Smooth muscle cell of the pulmonary artery (primary cell): ENCODE measurements at places on chromosomes 16 and 17. TPM values are rescaled to one million over a fixed set of nuclear protein-coding genes. Genes with fewer than 3 reads are reported as not detected.

KCNAB3 gene
- total RNA-seq = 0.23 and 0.33 TPM in 2 replicates

HBA2 gene
- total RNA-seq = not detected in 2 replicates

CRYM gene
- total RNA-seq = 0.63 TPM in 1 of 2 replicates, not detected in the other

KRTAP16-1 gene
- not detected in 2 replicates for total RNA-seq

TNK1 gene
- total RNA-seq = 0.20 and 0.26 TPM in 2 replicates

TSPOAP1 gene
- 0.13 and 0.20 TPM in 2 replicates for total RNA-seq

AIPL1 gene
- not detected in 2 replicates for total RNA-seq

ALOX15B gene
- total RNA-seq = 0.07 and 1.2 TPM in 2 replicates

AGRP gene
- not detected in 2 replicates for total RNA-seq

SEPTIN12 gene
- not detected in 2 replicates for total RNA-seq

GAST gene
- not detected in 2 replicates for total RNA-seq

PRR35 gene
- not detected in 2 replicates for total RNA-seq

CHST4 gene
- total RNA-seq = 0.07 TPM in 1 of 2 replicates, not detected in the other

CES1 gene
- 0.13 and 5.8 TPM in 2 replicates for total RNA-seq

PRPSAP2 gene
- total RNA-seq = 27.1 and 32.9 TPM in 2 replicates
